Thoracic aorta endothelial cell (primary cell): ENCODE measurements at places on chromosomes 16 and 17. TPM values are rescaled to one million over a fixed set of nuclear protein-coding genes. Genes with fewer than 3 reads are reported as not detected.

The FBXW10 gene
- total RNA-seq: not detected in 2 replicates

The MYH8 gene
- not detected in 2 replicates for total RNA-seq

The UBALD1 gene
- 5.7 and 6.1 TPM in 2 replicates for total RNA-seq

The CTRL gene
- total RNA-seq: 0.57 TPM in 1 of 2 replicates, not detected in the other

The TBC1D28 gene
- total RNA-seq: not detected in 2 replicates

The TLCD2 gene
- total RNA-seq: 1.2 and 1.6 TPM in 2 replicates

The RAP1GAP2 gene
- 0.29 and 9.0 TPM in 2 replicates for total RNA-seq

The ITGAL gene
- not detected in 2 replicates for total RNA-seq
